ENCODE measurements at places on chromosomes 3 and 15. TPM values are rescaled to one million over a fixed set of nuclear protein-coding genes. Genes with fewer than 3 reads are reported as not detected.

GRCh38 chr3:35946121-35946853, 307.0 kb downstream of the ARPP21 start:
- H3K4me1 ChIP-seq, result no peaks in the 10 kb centered on the region
- H3K27me3 ChIP-seq, result peaks cover 5% of the 10 kb centered on the region
- no peak overlapping the region for H3K27ac ChIP-seq
- DNase-seq, result no peak
- H3K36me3 ChIP-seq, result no peaks in the 10 kb centered on the region
- H3K4me3 ChIP-seq, result no peak overlapping the region

GRCh38 chr3:30084316-30084715, 522.1 kb upstream of the TGFBR2 start:
- no peaks in the 10 kb centered on the region for H3K4me1 ChIP-seq
- H3K4me3 ChIP-seq, result no peak overlapping the region
- no peak overlapping the region for H3K27ac ChIP-seq

DNA sequence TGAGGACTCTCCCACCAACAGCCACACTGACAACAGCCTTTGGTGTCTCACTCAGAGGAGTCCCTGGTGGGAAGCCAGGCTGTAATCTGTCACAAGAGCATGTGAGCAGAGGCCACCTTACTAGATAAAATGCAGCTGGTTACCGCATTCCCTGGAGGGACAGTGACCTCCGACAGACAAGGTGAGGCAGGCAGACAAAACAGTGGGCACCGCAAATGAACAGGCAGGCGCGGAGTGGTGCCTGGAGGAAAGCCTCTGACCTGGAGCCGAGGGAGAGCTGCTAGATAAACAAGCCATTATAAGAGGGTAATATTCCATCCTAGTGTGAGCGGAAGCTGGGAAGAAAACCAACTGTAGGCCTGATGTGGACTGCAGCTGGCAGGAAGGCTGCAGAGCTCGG, 736.4 kb downstream of the FHIT start:
- DNase-seq, result no peak
- H3K36me3 ChIP-seq, result no peaks in the 10 kb centered on the region
- H3K4me1 ChIP-seq, result no peaks in the 10 kb centered on the region

GRCh38 chr15:90099868-90100831, 2.1 kb downstream of the IDH2 start:
- DNase-seq, result no peak
- H3K4me3 ChIP-seq, result peak overlapping the region; percentile 85
- H3K27me3 ChIP-seq, result no peaks in the 10 kb centered on the region
- H3K27ac ChIP-seq, result peak overlapping the region; percentile 90
- peaks cover 71% of the 10 kb centered on the region for H3K4me1 ChIP-seq

MRPL3 gene
- polyA plus RNA-seq, result 67.0 TPM

GRCh38 chr15:85336880-85337279, 43.5 kb upstream of the AKAP13 start:
- H3K4me1 ChIP-seq, result peaks cover 25% of the 10 kb centered on the region
- DNase-seq, result no peak
- no peaks in the 10 kb centered on the region for H3K27me3 ChIP-seq
- no peak overlapping the region for H3K4me3 ChIP-seq
- H3K36me3 ChIP-seq, result no peaks in the 10 kb centered on the region

GOLGA6B gene
- not detected for polyA plus RNA-seq

HCLS1 gene
- polyA plus RNA-seq, result 367 TPM

- no peaks in the 10 kb centered on the region for H3K4me1 ChIP-seq
- no peak for DNase-seq
- peaks cover 5% of the 10 kb centered on the region for H3K36me3 ChIP-seq
Measured at GRCh38 chr3:154356009-154356408, 31.7 kb upstream of the DHX36 start.

- H3K27ac ChIP-seq, result no peak overlapping the region
- peaks cover 3% of the 10 kb centered on the region for H3K4me1 ChIP-seq
- H3K27me3 ChIP-seq, result no peaks in the 10 kb centered on the region
Measured at GRCh38 chr15:57229051-57229450, 147.3 kb upstream of the CGNL1 start.

GRCh38 chr15:74995779-74996765, 709 bp downstream of the SCAMP5 start:
- H3K4me3 ChIP-seq, result peak overlapping the region; percentile 73
- peaks cover 5% of the 10 kb centered on the region for H3K36me3 ChIP-seq
- H3K27ac ChIP-seq, result no peak overlapping the region

PLAAT1 gene
- not detected for polyA plus RNA-seq

PRSS50 gene
- not detected for polyA plus RNA-seq

DNA sequence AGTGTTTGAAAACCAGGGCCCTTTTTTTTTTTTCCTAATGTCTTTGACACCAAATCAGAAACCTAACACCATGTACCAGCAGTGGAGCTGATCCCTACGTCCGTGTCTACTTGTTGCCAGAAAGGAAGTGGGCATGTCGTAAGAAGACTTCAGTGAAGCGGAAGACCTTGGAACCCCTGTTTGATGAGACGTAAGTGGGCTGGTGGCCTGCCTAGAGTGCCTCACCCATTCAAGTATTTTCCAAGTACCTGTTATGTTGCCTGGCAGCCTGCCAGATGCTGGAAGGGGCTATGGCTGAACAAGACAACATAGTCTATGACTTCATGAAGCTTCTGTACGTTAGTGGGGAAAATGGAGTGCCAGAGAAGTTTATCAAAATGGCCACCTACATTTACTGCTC, 39.7 kb downstream of the ESYT3 start:
- no peaks in the 10 kb centered on the region for H3K36me3 ChIP-seq
- H3K4me1 ChIP-seq, result no peaks in the 10 kb centered on the region
- H3K27me3 ChIP-seq, result peaks cover 5% of the 10 kb centered on the region
- no peak overlapping the region for H3K4me3 ChIP-seq

GOLGA8K gene
- polyA plus RNA-seq, result not detected

ZKSCAN7 gene
- polyA plus RNA-seq, result 3.4 TPM

DNA sequence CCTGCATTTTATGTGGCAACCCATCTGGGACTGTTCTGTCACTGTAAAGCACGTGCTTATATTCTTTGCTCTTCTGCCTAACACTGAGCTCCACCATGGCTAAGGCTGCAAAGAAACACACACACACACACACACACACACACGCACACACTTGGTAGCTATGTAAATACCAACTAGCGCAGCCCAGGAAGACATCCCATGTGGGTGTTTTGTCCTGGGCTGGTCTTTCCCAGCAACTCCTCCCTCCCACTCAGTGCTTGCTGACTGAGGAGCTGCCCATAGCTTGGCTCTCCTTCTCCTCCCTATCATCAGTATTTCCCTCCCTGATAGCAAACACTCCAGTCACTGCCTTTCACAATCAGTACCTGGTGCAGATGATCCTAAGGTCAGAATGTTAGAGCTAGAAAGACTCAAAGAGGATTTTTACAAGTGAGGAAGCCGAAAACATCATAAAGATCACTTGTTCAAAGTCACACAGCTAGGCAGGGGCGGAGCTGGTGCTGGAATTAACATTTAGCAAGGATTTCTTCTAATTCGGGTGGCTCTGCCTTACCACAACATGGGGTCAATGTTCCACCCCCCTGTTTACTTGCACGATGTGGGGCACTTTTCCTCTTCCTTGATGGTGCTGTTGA, 377.1 kb upstream of the TBL1XR1 start:
- no peak for DNase-seq
- H3K27me3 ChIP-seq, result no peaks in the 10 kb centered on the region
- H3K36me3 ChIP-seq, result no peaks in the 10 kb centered on the region
- H3K27ac ChIP-seq, result no peak overlapping the region

- H3K36me3 ChIP-seq, result no peaks in the 10 kb centered on the region
- DNase-seq, result no peak
- no peak overlapping the region for H3K27ac ChIP-seq
- peaks cover 3% of the 10 kb centered on the region for H3K4me1 ChIP-seq
- H3K4me3 ChIP-seq, result no peak overlapping the region
Measured at GRCh38 chr3:158091531-158091930, 14.7 kb downstream of the SHOX2 start.

DNA sequence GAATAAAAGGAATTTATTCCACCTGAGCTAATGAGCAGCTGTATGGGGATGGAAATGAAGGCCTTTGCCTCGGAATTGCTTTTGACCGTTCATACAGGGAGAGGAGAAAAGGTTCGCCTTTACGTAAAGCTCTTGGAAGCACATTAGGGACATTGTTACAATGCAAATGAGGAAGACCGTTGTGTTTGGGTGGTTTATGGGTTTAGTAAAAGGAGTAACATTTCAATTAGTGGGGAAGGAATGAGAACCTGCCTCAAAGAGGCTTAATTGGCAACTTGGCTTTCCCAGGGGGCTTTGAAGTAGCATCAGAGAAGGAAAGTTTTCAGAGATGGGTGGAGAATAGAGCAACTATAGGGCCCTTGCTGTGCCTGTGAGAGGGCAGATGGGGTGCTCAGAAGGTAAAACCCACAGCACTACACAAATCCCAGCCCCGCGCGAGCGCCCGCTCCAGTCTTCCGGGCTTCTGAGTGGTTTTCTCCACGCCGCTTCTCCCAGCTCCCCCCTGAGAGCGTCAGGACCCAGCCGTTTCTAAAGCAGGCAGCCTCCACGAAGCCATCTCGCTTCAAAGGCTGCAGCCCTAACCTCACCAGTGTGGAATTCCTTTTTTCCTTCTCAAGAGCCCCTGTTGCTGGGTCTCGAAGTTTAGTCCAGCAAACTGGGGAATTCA, 192.0 kb upstream of the HES1 start:
- DNase-seq, result no peak
- H3K4me1 ChIP-seq, result peaks cover 7% of the 10 kb centered on the region
- peaks cover 21% of the 10 kb centered on the region for H3K27me3 ChIP-seq
- no peaks in the 10 kb centered on the region for H3K36me3 ChIP-seq
- no peak overlapping the region for H3K27ac ChIP-seq

GRCh38 chr3:48826451-48826850, 21.2 kb downstream of the PRKAR2A start:
- no peaks in the 10 kb centered on the region for H3K36me3 ChIP-seq
- no peak overlapping the region for H3K27ac ChIP-seq

DNA sequence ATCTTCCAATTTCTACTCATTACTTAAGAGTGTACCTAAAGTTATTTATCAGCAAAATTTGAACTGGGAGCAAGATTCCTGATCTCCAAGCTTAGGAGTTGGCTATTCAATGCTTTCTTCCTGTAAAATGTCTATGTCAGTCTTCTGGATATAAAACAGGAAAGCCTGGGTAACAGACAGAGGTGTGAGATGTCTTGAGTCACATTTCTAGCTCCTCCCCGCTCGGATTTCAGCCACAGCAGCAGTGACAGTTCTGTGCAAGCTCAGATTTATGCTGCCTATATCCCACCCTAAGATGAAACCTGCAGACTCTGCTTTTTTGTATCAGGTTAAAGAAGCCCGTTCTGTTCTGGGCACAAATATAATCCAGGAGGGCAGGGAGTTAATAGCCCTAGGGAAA, 2.1 kb upstream of the ARMC8 start:
- H3K36me3 ChIP-seq, result peaks cover 5% of the 10 kb centered on the region
- no peak overlapping the region for H3K27ac ChIP-seq

DNA sequence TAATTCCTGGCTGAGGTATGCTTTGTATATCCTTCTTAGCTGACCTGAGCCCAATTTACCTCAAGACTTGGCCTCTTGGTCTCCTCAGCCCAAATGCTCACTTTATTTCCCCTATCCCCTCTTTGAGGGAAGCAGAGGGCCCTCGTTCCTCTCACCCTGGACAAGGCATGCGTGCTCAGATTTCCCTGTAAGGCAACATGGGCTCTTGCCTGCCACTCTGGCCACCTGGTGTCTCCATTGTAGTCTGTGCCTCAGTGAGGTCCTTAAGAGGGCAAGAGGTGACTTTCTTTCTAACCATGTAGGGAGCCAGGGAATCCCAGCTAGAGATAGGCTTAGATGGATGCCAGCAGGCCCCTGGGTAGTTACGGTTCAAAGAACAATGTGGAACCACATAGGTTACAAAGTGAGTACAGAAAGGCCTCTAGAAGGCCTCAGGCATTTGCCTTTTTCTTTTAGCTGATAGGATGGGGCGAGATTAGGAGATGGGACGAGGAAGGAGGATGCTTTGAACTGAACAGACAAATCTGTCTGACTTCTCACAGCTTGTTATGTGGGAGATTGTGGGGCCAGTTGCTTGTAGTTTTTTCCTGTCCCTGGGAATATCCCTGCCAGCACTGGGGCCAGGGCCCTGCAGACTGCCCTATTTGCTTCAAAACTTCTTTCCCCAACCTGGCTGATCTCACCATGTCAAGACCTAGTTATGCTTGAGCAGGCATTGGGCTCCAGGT, 1.1 kb upstream of the INTS14 start:
- DNase-seq, result no peak
- H3K4me1 ChIP-seq, result peaks cover 23% of the 10 kb centered on the region
- no peaks in the 10 kb centered on the region for H3K27me3 ChIP-seq
- no peaks in the 10 kb centered on the region for H3K36me3 ChIP-seq
- H3K4me3 ChIP-seq, result peak overlapping the region; percentile 99
- peak overlapping the region; percentile 99 for H3K27ac ChIP-seq

XIRP1 gene
- polyA plus RNA-seq, result not detected

GRCh38 chr15:29686445-29687203, 135.6 kb downstream of the TJP1 start:
- DNase-seq, result no peak
- no peaks in the 10 kb centered on the region for H3K36me3 ChIP-seq
- H3K4me1 ChIP-seq, result no peaks in the 10 kb centered on the region
- H3K27ac ChIP-seq, result no peak overlapping the region
- peaks cover 6% of the 10 kb centered on the region for H3K27me3 ChIP-seq
- H3K4me3 ChIP-seq, result no peak overlapping the region

- peak overlapping the region; percentile 36 for H3K27ac ChIP-seq
- peaks cover 87% of the 10 kb centered on the region for H3K4me1 ChIP-seq
- H3K4me3 ChIP-seq, result peak overlapping the region; percentile 59
- H3K36me3 ChIP-seq, result no peaks in the 10 kb centered on the region
- no peaks in the 10 kb centered on the region for H3K27me3 ChIP-seq
Measured at GRCh38 chr3:18223974-18224373, 201.2 kb downstream of the SATB1 start.

- H3K4me3 ChIP-seq, result no peak overlapping the region
- no peak for DNase-seq
- H3K4me1 ChIP-seq, result no peaks in the 10 kb centered on the region
- H3K27me3 ChIP-seq, result peaks cover 14% of the 10 kb centered on the region
- H3K36me3 ChIP-seq, result no peaks in the 10 kb centered on the region
Measured at GRCh38 chr3:124059580-124059979, 67.7 kb upstream of the ROPN1 start.

MFAP1 gene
- 12.1 TPM for polyA plus RNA-seq

- H3K36me3 ChIP-seq, result no peaks in the 10 kb centered on the region
- no peaks in the 10 kb centered on the region for H3K27me3 ChIP-seq
- peak overlapping the region; percentile 0 for H3K27ac ChIP-seq
Measured at GRCh38 chr3:135784557-135784956, 181.0 kb upstream of the PPP2R3A start.

ABHD17C gene
- polyA plus RNA-seq, result 0.29 TPM

DNA sequence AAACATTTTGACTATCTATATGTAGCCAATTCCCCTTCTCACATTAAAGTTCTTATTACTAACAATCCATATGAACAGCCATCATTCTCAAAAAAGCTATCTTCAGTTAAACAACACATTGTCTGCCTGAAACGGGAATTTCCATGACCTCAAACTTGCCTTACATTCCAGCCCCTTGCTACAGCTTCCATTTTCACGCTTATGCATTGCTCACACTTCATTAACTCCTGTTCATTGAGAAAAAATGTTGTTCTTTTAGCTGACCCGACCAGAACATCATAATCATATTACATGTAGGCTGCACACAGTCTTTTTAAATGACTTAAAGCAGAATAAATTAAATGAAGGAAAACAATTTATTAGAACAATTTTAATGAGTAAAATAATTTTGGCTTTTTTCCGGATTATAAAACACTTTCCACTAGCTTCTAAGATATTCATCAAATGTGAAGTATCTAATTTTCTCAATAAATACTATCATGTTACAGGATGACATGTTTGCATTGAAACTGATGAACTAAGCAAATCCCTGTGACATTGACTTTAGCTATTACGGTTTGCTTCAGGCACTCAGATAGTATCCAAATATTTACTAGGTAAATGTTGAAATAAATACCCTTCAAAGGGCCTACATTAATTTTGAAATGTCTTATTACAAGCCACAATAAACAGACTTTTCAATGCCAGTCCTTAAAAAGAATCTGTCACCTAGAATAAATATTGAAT, 49.9 kb downstream of the P3H2 start:
- H3K4me1 ChIP-seq, result no peaks in the 10 kb centered on the region
- no peak overlapping the region for H3K4me3 ChIP-seq
- H3K27me3 ChIP-seq, result peaks cover 5% of the 10 kb centered on the region

All from naive B cell (primary cell).